Endodermal cell (in vitro differentiated cells): ENCODE measurements at places on chromosomes 3 and 15. TPM values are rescaled to one million over a fixed set of nuclear protein-coding genes. Genes with fewer than 3 reads are reported as not detected.

DNA sequence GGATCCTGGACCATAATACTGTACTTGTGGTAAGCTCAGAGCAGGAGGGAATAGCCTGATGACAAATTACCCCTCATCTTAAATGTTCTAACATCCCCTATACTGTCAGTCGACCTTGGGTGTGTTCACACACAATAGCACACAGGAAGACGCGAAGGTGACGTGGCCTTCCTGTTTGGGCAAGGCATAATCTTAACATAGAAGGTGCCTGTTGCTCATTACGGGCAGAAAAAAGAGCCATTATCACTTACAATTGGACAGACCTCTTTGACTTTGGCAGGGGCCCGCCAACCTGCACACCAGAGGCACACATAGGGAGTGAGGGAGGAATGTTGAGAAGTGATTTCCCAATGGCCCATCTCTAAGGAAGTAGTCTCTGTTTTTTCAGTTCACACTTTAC lies 144.2 kb downstream of the ANO10 start:
- DNase-seq = no peak

DNA sequence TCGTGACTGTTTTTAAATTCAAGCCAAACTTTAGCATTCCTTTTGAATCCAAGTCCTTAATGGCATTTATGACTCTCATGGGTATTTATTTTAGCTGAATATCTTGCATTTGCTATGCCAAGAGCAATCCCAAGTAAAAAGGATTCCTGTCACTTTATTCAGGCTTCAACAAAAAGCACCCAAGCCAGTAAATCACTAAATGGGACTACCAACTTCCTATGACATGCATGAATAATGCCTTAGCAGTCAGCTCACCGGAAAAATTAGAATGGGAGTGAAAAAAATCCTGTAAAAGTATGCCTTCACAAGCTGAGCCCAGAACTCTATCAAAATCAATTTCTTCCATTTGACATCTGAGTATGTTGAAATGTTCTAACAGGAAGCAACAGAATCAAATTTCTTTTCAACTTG lies 1297.9 kb downstream of the ROBO2 start:
- no peak for DNase-seq

STOML1 gene
- total RNA-seq = 4.3 to 9.6 TPM (median 5.5 TPM) in 3 replicates

PLSCR5 gene
- not detected in 3 replicates for total RNA-seq
